Cerebellar cortex (tissue), 1 donor: ENCODE measurements at places on chromosomes 13 and 19.

- DNase-seq: no peak
Observed at GRCh38 chr13:106473154-106473553, 62.3 kb downstream of the EFNB2 start.

DNA sequence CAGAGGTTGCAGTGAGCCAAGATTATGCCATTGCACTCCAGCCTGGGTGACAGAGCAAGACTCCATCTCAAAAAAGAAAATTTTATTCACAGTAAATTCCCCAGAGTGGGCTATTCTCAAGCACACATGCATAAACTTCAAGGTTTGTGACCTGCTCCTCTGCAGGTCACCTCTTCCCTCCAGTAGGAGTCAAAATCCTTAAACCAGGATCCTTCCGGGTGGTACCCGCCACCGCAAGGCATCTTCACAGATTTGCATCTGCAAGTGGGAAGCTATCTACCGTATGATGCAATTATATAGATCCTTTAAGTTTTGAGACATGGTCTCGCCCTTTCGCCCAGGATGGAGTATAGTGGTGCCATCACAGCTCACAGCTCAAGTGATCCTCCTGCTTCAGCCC, 3.0 kb upstream of the ECH1 start:
- no peak for DNase-seq

- no peak for DNase-seq
Observed at GRCh38 chr19:11159598-11160439, 4.2 kb upstream of the SPC24 start.

GRCh38 chr13:41289463-41289881, 21.6 kb upstream of the NAA16 start:
- DNase-seq: no peak

DNA sequence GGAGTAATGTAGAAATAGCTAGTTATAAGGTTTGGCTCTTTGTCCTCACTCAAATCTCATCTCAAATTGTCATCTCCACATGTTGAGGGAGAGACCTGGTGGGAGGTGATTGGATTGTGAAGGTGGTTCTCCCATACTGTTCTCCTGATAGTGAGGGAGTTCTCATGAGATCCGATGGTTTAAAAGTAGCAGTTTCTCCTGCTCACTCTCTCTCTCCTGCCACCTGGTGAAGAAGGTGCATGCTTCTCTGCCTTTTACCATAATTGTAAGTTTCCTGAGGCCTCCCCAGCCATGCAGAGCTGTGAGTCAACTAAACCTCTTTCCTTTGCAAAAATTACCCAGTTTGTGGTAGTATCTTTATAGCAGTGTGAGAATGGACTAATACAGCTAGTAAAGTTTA, 849.4 kb downstream of the DACH1 start:
- no peak for DNase-seq

- no peak for DNase-seq
Observed at GRCh38 chr13:25725104-25725503, 326.7 kb downstream of the SHISA2 start.

DNA sequence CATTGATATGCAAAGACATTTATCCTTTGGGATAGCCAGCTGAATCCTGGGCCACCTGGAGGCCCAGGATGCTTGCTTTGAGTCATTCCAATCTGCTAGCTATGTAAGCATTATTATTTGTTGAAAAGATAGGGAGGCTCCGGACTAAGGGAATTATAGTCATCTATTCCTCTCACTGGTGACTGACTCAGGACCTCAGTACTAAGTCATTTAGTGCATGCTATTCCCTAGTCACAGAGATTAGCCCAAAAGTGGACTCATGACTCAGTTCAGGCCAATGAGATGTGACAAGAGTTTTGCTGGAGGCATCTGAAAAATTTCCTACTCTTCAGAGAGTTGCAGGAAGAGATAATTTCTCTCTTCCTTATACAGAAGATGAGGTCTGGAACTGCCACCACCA, 67.9 kb upstream of the ITM2B start:
- no peak for DNase-seq
